ENCODE measurements at places on chromosomes 12 and 14.

GRCh38 chr14:94423453-94424056, 29.0 kb downstream of the SERPINA11 start:
- no peak overlapping the region for H3K4me3 ChIP-seq
- no peak overlapping the region for H3K27ac ChIP-seq
- H3K27me3 ChIP-seq, result peaks cover 9% of the 10 kb centered on the region
- no peaks in the 10 kb centered on the region for H3K4me1 ChIP-seq
- no peaks in the 10 kb centered on the region for H3K36me3 ChIP-seq

- peak overlapping the region; percentile 79 for H3K4me3 ChIP-seq
- no peak for DNase-seq
- no peaks in the 10 kb centered on the region for H3K27me3 ChIP-seq
- peaks cover 7% of the 10 kb centered on the region for H3K4me1 ChIP-seq
- H3K36me3 ChIP-seq, result no peaks in the 10 kb centered on the region
Observed at GRCh38 chr14:65229748-65230728, 127.7 kb upstream of the MAX start.

DNA sequence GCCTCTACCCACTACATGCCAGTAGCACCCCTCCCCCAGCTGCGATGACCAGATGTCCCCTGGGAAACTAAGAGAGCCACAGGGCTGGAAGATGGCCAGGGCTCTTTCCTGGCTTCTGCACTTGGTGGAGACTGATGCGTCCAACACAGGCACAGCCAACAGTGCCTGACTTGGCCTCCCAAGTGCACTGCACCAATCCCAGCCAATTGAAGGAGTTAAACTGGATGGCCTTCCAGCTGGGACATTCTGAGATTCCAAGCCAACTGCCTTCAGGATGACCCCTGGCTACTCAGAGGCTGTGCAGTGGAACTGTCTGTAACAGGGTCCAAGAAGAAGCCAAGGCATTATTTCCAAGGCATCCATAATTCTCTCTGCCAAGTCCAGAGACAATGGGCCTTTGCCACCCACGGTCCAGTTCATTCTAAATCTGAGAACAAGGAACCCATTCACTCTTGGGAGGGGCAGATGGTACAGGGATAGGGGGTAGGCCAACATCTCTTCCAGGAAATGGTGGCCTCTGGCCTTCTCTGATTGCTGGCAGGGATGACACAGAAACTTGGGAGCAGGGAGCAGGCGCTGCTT, 35.2 kb downstream of the PRIMA1 start:
- no peaks in the 10 kb centered on the region for H3K36me3 ChIP-seq
- no peak overlapping the region for H3K27ac ChIP-seq
- H3K4me1 ChIP-seq, result no peaks in the 10 kb centered on the region
- H3K4me3 ChIP-seq, result no peak overlapping the region
- no peaks in the 10 kb centered on the region for H3K27me3 ChIP-seq
- DNase-seq, result no peak

- H3K4me1 ChIP-seq, result no peaks in the 10 kb centered on the region
- H3K27me3 ChIP-seq, result no peaks in the 10 kb centered on the region
- H3K36me3 ChIP-seq, result no peaks in the 10 kb centered on the region
- no peak for DNase-seq
- H3K4me3 ChIP-seq, result no peak overlapping the region
Observed at GRCh38 chr12:58942345-58942744, 22.0 kb upstream of the LRIG3 start.

- no peak overlapping the region for H3K4me3 ChIP-seq
- DNase-seq, result no peak
- no peaks in the 10 kb centered on the region for H3K27me3 ChIP-seq
- H3K36me3 ChIP-seq, result no peaks in the 10 kb centered on the region
Observed at GRCh38 chr12:56953314-56953713, 4.1 kb downstream of the RDH16 start.

DNA sequence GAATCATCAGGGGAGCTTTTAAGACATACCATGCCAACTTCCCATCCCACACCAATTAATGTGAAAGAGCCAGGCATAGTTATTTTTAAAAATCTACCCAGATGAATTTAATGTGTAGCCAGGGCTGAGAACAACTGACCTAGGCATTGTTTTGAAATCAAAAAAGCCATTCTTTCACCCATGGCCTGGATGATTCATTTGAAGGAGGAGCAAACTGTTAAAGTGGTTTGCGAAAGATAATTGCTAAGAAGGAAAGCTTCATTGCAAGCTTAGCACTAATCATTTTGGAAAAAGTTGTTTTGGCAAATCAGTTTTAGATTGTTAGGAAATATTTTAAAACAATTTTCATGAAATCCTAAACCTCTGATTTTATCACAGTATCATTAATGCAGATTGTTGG, 2.1 kb upstream of the GTSF1 start:
- no peak overlapping the region for H3K4me3 ChIP-seq
- no peaks in the 10 kb centered on the region for H3K4me1 ChIP-seq
- no peak for DNase-seq
- peaks cover 2% of the 10 kb centered on the region for H3K27me3 ChIP-seq

DNA sequence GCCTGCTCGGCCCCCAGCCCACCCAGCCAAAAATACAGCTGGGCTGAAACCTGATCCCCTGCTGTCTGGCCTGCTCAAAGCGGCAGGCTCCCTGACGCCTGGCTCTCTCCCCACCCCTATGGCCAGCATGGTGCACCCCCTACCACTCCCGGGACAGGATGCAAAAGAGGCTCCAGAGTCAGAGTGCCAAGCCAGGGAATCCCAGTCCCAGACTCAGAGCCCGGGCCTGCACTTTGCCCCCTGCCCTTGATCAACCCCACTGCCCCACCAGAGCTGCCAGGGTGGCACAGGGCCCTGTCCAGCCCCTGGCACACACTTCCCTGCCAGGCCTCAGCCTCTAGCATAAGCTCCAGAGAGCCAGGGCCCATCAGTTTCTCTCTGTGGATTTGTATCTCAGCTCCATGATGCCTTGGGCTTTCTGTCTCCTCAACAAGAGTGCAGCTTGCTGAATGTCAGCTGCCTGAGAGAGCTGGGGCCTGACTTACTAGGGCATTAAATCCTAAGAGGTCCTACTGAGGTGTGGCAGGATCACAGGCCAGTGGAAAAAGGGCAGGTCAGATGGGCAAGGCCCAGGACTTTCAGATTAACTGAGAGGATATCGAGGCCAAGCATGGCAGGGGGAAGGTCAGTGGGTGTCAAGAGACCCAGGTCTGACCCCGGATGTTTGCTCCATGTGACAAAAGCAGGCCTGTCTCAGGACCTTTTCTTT, 13.9 kb downstream of the ACVRL1 start:
- H3K36me3 ChIP-seq, result no peaks in the 10 kb centered on the region
- H3K27ac ChIP-seq, result no peak overlapping the region
- peaks cover 3% of the 10 kb centered on the region for H3K4me1 ChIP-seq
- no peak for DNase-seq
- no peaks in the 10 kb centered on the region for H3K27me3 ChIP-seq

DNA sequence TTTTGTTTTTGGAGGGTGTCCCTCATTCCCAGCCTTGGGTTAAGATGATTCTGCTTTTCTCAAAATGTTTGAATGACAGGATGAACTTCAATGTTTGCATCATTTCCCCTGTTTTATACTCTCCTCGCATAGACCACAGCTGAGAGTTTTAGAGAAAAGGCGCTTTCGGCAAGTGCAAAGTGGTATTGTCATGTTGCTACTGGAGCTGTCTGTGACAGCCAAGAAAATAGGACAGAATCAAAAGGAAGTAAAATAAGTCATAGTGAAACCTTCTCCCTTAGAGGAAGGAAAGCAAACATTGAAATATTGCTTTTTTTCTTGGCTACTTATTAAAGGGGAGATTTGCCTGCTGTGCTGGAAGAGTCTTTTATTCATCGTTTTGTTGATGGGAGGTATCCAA, 33.5 kb upstream of the ARHGAP5 start:
- no peak overlapping the region for H3K4me3 ChIP-seq
- H3K4me1 ChIP-seq, result no peaks in the 10 kb centered on the region
- no peak overlapping the region for H3K27ac ChIP-seq
- H3K36me3 ChIP-seq, result no peaks in the 10 kb centered on the region
- peaks cover 3% of the 10 kb centered on the region for H3K27me3 ChIP-seq

- H3K36me3 ChIP-seq, result no peaks in the 10 kb centered on the region
- H3K4me3 ChIP-seq, result peak within 1 kb of the TSS; percentile 51
- H3K27me3 ChIP-seq, result no peaks in the 10 kb centered on the region
- peak; percentile 28 for DNase-seq
- no peak within 1 kb of the TSS for H3K27ac ChIP-seq
- peaks cover 12% of the 10 kb centered on the region for H3K4me1 ChIP-seq
Observed at GRCh38 chr12:49903700-49904423, at the start of gene FAIM2. Gene FAIM2, minus strand, starts transcription at chr12:49903900. Its CDS starts 108 bp downstream, at chr12:49903792.

GRCh38 chr12:10320643-10321042, 13.0 kb downstream of the KLRD1 start:
- H3K4me3 ChIP-seq, result no peak overlapping the region
- no peaks in the 10 kb centered on the region for H3K4me1 ChIP-seq
- H3K27me3 ChIP-seq, result peaks cover 3% of the 10 kb centered on the region
- no peaks in the 10 kb centered on the region for H3K36me3 ChIP-seq

DNA sequence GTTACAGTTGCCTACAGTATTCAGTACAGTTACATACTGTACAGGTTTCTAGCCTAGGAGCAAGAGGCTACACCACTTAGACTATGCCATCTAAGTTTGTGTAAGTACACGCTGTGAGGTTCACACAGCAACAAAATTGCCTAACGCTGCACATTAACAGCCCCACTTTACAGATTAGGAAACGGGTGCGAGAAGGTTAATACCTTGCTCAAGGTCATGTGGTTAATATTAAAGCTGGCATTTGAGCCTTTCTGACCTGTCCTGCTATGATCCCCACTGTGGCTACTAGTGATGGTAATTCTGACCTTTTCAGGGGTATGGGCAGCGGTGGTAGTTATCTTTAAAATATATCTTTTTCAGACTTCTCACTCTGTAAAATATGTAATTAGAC, 20.9 kb downstream of the ACVR1B start:
- H3K27me3 ChIP-seq, result no peaks in the 10 kb centered on the region
- peaks cover 10% of the 10 kb centered on the region for H3K36me3 ChIP-seq
- H3K27ac ChIP-seq, result no peak overlapping the region
- H3K4me3 ChIP-seq, result peak overlapping the region; percentile 53

GRCh38 chr12:77319166-77319565, 253.8 kb upstream of the E2F7 start:
- H3K4me1 ChIP-seq, result no peaks in the 10 kb centered on the region
- no peaks in the 10 kb centered on the region for H3K36me3 ChIP-seq
- H3K4me3 ChIP-seq, result no peak overlapping the region
- no peak for DNase-seq
- peaks cover 6% of the 10 kb centered on the region for H3K27me3 ChIP-seq

GRCh38 chr12:1880876-1881275, 37.6 kb downstream of the CACNA2D4 start:
- H3K4me3 ChIP-seq, result no peak overlapping the region
- no peaks in the 10 kb centered on the region for H3K36me3 ChIP-seq

DNA sequence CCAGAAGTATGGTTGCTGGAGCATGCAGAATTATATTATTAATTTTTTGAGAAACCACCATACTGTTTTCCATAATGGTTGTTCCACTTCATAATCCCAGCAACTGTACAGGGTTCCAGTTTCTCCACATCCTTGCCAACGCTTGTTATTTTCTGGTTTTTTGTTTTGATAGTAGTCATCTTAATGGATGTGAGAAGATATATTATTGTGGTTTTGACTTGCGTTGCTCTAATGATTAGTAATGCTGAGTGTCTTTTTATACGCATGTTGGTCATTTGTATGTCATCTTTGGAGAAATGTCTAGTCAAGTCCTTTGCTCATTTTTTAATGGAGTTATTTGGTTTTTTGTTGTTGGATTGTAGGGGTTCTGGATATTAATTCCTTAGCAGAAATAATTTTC, 58.1 kb downstream of the DAAM1 start:
- no peaks in the 10 kb centered on the region for H3K4me1 ChIP-seq
- no peak overlapping the region for H3K27ac ChIP-seq
- no peaks in the 10 kb centered on the region for H3K36me3 ChIP-seq
- no peak for DNase-seq
- H3K4me3 ChIP-seq, result no peak overlapping the region

- H3K27ac ChIP-seq, result peak overlapping the region; percentile 87
- peaks cover 52% of the 10 kb centered on the region for H3K4me1 ChIP-seq
- no peak for DNase-seq
- no peaks in the 10 kb centered on the region for H3K36me3 ChIP-seq
Observed at GRCh38 chr14:49972131-49972671, 79.3 kb downstream of the ARF6 start.

DNA sequence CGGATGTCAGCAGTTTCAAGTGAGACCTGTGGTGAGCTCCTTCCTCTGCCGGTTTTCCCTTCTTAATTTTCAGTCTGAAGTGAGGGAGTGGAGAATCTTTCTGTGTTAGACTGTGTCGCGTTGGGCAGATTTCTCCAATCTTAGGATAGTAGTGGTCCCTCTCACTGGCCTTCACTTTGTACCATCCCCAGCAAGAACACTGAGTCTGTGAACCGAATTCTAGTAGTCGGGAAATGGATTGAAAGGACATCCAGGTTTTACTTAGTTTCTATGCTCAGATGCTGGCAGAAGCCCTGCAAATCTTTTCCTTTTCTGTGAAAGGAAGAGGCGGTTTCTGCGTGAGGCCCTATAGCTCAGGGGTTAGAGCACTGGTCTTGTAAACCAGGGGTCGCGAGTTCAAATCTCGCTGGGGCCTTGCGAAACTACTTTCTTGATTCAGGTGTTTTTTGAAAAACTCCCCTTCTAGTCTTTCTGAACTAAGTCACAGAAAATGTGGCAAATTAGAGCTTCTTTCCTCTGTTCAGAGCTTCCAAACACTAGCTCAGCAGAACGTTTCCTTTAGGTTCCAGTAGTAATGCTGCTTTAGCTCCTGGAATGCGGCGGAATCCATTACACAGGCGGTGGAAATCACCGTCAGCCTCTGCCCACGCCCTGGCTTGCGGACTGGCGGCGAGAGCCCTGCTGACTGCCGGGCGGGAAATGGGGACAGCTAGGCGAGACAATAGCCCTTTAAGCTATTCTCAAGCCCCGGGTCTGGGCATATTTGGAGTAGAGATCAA, 2.8 kb upstream of the RNASE4 start:
- no peaks in the 10 kb centered on the region for H3K27me3 ChIP-seq
- peak overlapping the region; percentile 96 for H3K27ac ChIP-seq
- peaks cover 45% of the 10 kb centered on the region for H3K4me1 ChIP-seq
- H3K4me3 ChIP-seq, result peak overlapping the region; percentile 93

DNA sequence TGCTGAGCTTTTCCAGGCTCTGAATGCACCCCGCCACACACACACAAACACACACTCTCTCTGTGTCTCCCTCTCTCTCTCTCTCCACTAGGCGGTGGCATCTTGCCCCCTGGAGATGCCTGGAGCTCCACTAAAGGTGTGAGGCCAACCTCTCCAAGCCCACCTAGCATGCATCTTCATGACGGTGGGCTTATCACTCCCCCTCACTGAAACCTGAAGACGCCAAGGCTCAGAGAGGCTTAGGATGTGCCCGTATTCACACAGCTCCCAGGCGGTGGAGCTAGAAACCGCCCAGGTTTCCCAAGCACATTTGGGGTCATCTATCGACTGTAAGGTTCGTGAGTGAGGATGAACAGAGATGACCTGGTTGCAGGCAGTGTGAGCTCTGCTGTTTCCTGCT, 42.6 kb upstream of the BCL11B start:
- H3K27ac ChIP-seq, result no peak overlapping the region
- no peaks in the 10 kb centered on the region for H3K36me3 ChIP-seq
- no peak overlapping the region for H3K4me3 ChIP-seq
- DNase-seq, result no peak
- peaks cover 8% of the 10 kb centered on the region for H3K27me3 ChIP-seq
